ENCODE measurements at places on chromosomes 1 and 21.

DNA sequence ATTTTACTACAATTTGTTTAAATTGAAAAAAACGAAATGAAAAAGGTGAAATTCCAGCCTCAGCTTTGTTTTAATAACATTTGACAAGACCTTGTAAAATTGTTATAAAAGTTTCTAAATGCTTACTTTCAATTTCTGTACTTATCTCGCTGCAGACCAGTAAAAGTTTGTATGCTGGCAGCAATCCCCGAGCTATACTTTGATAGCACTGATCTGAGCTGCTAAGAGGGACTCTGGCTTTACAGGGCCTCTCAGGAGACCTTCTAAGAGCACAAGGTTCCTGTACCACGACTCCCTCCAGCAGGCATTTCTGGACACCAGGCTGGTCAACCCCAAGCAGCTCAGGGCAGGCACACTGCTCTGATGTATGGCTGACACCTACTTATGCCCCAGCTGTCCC lies 13.1 kb downstream of the STMN1 start:
- no peak for DNase-seq

DNA sequence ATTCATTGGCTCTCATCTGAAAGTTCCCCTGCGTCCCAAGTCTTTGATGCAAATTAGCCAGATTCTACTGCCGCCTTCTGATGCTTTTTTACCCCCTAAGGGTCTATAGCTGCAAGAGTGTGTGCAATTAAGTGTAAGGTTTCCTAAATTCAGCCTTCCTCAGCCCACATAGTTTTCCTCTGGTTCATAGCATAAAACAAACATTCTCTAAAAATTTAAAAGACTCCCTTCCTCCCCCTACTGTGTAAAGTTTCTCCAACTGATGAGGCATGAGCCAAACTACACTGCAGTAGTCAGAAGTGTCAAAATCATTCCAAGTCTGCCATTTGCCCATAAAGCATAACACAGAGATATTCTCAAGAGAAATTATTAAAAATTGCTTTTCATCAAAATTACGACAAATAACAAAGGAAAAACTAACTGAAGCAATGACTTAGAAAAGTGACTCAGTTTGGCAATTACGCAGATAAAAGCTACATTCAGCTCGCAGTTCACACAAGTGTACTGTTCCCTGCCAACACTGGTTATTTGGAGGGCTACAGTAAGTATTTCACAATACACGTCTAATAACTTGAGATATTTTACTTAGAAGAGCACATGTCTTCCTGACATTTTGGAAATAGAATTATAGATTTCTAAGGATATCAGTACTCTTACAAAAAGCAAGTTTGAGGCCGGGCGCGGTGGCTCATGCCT lies 15.4 kb downstream of the KCNH1 start:
- DNase-seq, result no peak

DNA sequence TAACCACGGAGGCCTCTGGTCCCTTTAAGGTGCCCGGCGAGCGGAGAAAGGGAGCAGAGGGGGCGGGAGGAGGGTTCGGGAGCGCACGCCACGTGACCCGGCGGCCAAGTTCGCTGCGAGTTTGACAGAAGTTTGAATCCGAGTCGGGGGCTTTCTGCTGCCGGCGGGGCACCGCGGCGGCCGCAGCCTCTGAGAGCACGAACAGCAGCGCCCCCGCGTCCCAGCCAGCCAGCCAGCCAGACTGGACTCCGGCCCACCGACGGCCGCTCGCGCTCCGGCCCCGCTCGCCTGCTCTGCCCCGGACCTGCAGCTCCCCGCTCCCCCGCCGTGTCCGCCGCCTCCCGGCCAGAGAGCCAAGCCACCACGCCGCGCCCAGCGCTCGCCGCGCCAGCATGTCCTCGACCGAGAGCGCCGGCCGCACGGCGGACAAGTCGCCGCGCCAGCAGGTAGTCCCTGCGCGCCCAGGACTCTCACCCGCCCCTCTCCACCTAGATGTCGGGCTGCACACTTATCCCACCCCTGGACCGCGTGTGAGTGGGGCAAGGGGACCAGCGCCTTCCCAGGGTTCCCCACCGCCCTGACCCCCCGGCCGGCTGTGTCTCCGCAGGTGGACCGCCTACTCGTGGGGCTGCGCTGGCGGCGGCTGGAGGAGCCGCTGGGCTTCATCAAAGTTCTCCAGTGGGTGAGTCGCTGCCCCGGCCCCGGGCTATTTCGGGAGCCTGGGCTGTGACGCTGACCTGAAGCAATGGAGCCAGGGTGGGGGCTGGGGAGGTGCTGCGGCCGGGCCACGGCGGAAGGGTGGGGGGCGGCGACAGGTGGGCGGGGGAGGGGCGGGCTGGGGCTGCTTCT lies at the start of gene SYPL2:
Gene SYPL2, plus strand, starts transcription at position 95 of the 849 bp plus-strand sequence. Its CDS starts 298 bp downstream, at position 393.
- no peak for DNase-seq

DNA sequence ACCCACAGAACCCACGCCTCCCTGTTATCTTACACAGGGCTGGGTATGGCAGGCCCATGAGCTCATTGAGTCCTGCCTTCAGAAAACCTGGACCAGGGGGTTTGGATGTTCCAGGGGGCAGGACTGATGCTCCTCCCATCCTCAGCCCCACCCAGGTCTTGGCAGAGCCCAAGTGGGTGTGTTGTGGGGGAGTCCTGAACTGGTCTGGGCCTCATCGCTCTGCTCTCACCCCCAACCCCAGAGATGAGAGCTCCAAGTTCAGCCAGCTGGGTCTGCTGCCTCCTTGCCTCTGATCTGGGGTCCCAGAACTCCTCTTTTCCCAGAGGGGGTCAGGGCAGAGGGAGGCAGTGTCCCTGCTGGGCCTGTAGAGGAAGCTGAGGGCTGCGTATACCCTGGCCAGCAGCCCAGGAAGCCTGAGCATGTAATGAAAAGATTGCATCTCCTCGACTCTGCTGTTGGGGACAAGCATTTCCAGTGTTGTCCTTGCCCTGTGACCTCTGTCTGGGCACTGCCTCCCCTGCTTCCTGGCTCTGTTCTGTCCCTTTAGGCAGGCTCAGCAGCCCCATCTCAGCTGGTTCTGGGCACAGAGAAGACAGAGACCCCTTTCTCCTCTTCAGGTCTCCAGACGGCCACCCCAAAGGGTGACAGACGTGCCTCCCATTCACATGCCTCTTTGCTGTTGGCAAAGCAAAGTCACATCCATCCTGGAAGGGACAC lies 54.7 kb upstream of the EPS8L3 start:
- no peak for DNase-seq

DNA sequence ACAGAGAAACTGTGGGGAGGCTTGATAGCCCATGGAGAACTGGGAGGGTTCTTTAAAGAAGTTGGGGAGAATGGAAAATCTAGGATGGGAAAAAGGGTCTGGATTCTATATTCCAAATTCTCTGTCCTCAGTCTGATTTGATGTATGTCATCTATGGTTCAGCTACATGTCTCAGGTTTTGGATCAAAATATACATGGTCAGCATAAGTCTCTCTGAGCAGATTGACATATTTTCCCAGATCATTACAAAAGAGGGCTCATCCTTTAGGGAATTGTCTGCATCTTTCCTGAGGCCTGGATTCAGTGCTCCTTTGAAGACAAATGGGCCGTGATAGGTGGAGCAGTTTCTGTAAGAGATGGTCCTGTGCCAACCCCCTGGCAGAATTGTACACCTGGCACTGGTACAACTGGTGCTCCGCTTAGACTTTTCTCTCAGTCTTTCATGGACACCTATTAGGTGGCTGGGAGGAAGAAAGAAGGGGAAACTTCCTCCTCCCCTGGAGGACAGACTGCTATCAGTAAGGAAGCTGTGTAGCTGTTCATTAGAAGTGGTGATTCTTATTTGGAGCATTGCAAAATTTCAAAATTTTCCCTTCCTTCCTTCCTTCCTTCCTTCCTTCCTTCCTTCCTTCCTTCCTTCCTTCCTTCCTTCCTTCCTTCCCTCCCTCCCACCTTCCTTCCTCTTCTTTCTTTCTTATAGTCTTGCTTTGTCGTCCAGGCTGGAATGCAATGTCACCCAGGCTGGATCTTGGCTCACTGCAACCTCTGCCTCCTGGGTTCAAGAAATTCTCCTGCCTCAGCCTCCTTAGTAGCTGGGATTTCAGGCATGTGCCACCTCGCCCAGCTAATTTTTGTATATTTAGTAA lies 26.1 kb upstream of the RGL1 start:
- DNase-seq, result no peak

- peak; percentile 78 for DNase-seq
Observed at GRCh38 chr1:869499-870244, 54.1 kb upstream of the SAMD11 start.

GRCh38 chr1:24195874-24196273 lies 8.8 kb upstream of the IFNLR1 start:
- no peak for DNase-seq

- no peak for DNase-seq
Observed at GRCh38 chr21:31176080-31176551, 137.8 kb upstream of the KRTAP19-8 start.

DNA sequence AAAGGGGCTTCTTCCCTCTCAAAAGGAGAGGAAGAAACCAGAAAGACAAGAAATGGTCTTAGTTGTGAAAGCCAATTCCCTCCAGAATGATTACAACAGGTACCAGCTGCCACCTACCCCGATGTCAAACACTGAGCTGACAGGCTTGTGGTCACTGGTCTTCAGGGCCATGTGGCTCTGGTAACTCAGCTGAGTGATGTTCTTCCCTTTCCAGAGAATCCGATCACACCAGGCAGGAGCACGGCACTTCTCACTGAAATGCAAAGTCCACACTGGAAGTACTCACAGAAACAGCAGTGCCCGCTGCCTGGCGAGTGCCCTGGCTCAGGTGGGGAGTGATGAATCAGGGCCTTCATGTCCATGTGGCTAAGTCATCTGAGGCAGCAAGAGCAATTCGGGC lies 18.7 kb upstream of the MTF1 start:
- DNase-seq, result no peak

- no peak for DNase-seq
Observed at GRCh38 chr1:243855616-243856318, 5.7 kb upstream of the AKT3 start.

GRCh38 chr1:227790034-227790400 lies 25.5 kb upstream of the PRSS38 start:
- no peak for DNase-seq

GRCh38 chr1:101182627-101183387 lies 54.0 kb upstream of the S1PR1 start:
- DNase-seq, result no peak

DNA sequence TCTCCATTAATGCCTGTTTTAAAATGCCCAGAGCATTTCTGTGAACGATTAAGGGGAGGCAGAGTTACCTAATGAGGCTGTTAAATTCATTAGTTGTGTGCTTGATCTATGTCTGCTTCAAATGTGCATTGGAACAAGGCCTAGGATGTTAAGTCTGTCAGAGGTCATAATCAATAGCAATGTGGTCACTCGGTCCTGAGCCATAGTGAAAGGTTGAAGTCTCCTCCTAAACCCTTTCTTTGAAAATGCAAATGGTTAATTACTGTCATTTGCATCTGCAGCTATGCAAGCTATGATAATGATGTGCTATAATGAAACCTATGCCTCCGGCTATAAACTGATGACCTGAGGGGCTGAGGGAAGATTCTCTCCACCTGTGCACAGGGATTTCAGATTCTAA lies 114.2 kb upstream of the NR5A2 start:
- DNase-seq, result no peak

- DNase-seq, result no peak
Observed at GRCh38 chr1:218403300-218403699, 58.2 kb downstream of the TGFB2 start.
